ENCODE measurements at places on chromosomes 3 and 15.

DNA sequence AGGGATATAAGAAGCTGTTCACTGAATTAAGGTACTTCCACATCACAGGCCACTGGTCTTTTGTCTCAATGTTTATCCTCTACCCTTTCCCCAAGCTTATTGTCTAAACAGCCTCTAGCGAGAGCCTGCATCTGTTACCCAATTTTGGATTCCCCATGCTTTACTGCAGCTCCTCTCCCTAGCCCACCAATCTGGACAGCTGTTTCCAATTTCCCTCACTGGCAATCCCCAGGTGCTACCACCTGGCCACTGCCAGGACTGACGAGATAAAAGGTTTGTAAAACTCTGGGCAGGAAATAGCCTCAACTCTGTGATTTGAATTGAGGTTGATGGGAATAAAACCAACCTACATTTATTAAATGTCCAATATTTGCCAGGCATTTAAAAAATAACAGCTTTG, 58.0 kb upstream of the TEX9 start:
- no peak for DNase-seq

- no peak for DNase-seq
These were observed 7.0 kb downstream of the ADIPOQ start for GRCh38 chr3:186849374-186849975.

DNA sequence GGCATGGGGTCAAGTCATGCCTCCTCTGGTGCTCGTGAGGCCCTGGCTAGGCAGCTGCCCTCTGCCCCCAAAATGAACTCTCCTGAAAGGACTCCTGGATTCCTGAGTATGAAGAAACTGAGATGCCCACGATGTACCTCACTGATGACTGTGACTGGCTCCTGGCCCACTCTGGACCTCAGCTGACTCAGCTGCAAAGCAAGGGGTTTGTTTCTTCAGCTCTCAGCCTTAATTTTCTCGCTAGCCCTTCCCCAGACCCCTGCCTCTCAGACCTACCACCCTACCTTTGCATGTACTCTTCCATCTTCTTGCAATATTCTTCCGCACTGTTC, 5.2 kb upstream of the GNAI2 start:
- DNase-seq, result no peak

DNA sequence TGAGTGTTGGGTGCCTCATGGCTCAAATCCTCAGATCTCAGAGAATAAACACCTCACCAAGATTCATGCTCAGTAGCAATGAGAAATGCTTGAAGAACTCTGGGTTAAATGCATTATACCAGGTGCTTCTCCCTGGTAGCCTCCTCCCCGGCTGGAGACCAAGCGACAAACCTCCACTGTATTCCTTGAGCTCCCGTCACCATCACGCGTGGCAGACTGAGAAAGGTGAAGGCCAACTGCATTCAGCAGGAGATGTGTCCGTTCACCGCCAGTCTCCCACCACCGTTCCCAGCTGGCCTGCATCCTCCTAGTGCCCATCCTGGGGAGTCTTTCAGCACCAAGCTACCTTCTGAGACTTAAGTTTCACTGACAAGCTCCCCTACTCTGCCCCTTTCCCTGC, 7.5 kb downstream of the CSTA start:
- no peak for DNase-seq

GRCh38 chr3:146543461-146544001, 876 bp downstream of the PLSCR1 start:
- peak; percentile 59 for DNase-seq

DNA sequence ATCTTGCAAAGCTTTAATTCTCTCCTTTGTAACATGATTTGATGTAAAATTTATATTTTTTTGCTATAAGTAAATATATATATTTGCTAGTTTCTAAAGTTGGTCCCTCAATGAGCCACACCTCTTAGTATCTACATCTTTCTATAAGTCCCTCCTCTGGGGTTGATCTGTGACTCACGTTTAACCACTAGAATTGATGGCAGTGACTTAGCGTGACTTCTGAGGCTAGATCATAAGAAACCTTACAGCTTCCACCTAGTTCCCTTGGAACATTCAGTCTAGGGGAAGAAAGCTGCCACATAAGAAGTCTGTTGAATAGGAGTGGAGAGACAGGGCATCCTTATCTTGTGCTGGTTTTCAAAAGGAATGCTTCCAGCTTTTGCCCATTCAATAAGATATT, 56.6 kb upstream of the TNIK start:
- no peak for DNase-seq

- DNase-seq, result no peak
These were observed 117.0 kb downstream of the P3H2 start for GRCh38 chr3:190003681-190004123.

DNA sequence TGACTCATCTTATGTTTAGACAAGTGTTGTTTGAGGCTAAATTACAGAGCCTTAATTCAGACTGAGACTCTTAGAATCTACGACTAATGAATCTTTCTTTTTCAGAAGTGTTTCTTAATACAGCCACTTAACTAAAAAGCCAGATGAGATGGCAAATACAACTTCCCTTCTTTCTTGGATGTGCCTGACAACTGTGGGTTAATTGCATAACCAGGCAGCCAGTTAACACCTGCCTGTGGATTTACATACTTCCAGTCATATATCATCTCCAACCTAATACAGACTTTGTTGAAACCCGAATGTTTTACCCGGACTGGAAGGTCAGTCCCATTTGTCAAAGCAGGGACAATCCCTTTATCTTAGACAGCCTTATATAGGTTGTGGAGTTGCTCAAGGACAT, 297.6 kb downstream of the VPS13C start:
- no peak for DNase-seq

DNA sequence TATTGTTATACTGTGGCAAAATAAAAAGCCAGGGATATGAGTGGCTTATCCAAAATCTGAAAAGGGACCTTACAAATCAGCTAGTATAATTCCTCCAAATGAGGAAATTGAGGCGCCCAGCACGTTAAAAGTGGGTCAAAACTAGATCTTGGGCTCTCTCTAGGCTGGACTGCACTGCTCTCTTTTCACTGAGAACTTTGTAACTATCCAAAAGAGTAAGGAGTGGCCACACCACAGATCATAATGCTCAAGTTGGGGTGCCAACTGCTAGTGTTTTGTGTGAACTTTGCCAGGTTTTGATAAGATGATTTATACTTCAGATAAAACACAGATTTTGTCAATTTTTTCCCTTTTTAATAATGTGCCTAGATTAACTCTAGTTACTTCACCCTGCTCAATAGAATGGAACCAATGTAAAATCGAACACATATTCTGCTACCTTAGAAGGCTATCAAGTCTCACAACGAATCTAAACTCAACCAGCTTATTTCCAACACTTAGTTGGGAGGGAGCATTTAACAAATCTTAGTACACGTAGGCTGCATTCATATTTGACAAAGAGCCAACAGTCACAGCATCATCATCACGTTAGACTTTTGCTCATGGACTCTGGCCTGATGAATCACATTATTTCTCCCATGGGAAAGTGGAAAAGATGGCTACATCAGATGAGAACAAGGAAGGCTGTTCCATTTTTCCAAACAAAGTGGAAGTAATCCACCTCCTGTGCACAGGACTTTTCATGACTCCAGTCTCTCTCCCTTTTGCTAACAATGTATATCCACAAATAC, 64.4 kb downstream of the ABI3BP start:
- DNase-seq, result no peak

- no peak for DNase-seq
These were observed 2.2 kb upstream of the IL17RC start for GRCh38 chr3:9914559-9915253.

- no peak for DNase-seq
These were observed 12.3 kb downstream of the CPNE9 start for GRCh38 chr3:9715764-9716437.
